Kidney (tissue), 22 donors: ENCODE measurements at places on chromosomes 3 and 15. TPM values are rescaled to one million over a fixed set of nuclear protein-coding genes. Genes with fewer than 3 reads are reported as not detected.

DNA sequence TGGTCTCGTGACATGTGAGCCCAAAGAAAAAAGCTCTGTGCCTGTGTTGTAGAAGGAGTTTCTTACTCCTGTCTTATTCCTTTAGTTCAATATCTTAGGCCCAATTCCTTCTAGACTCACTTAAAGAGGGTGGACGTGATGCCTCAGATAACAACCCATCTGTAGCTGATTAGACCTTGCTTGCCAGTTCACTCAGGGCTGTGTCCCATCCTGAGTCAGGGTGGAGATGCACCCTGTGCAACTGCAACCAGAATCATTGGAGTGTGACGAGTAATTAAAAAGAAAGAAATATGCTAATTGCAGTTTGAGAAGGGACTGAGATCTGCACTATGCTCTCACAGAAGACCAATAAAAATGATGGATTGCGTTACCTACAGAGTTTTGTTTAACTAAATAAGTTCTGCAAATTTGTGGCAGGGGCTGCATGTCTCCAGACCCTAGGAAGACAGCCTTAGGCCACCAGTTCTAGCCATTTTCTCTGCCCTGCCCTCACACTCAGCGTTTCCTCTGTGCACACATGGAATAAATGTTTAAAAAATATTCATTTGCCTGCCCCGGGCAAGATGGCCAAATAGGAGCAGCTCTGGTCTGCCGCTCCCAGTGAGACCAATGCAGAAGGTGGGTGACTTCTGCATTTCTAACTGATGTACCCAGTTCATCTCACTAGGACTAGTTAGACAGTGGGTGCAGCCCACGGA, 83.0 kb downstream of the MOBP start:
- no peaks in the 10 kb centered on the region for H3K27me3 ChIP-seq
- H3K27ac ChIP-seq: no peak overlapping the region
- no peak overlapping the region for H3K4me3 ChIP-seq

DNA sequence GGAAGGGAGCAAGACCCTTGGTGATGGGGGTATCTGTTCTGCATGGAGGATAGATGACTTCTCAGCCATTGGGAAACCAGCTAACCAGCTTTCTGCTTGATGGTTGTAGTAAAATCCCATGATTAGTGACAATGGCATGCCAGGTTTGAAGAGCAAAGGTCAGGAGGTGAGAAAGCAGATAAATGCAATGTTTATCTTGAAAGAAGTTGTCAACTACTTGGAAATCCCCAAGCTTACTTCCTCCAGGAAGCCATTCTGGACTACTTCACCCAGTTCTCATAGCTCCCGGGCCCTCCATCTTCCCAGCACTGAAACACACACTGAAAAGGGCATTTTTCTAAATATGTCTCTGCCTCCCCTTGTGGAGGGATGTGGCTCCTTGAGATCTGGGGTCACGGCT, 51.3 kb downstream of the SMAD3 start:
- no peak overlapping the region for H3K4me3 ChIP-seq
- no peaks in the 10 kb centered on the region for H3K36me3 ChIP-seq
- H3K27ac ChIP-seq: no peak overlapping the region
- H3K27me3 ChIP-seq: no peaks in the 10 kb centered on the region
- peaks cover 7% of the 10 kb centered on the region for H3K4me1 ChIP-seq
- no peak for DNase-seq

GRCh38 chr3:152328841-152329240, 60.1 kb downstream of the MBNL1 start:
- H3K4me1 ChIP-seq: no peaks in the 10 kb centered on the region
- H3K27ac ChIP-seq: no peak overlapping the region
- H3K36me3 ChIP-seq: no peaks in the 10 kb centered on the region
- no peaks in the 10 kb centered on the region for H3K27me3 ChIP-seq

The DNAH12 gene
- 0.38 TPM for total RNA-seq

GRCh38 chr15:92947071-92947730, 47.1 kb downstream of the CHD2 start:
- no peaks in the 10 kb centered on the region for H3K4me1 ChIP-seq
- H3K27ac ChIP-seq: no peak overlapping the region
- DNase-seq: no peak
- no peaks in the 10 kb centered on the region for H3K27me3 ChIP-seq
- no peak overlapping the region for H3K4me3 ChIP-seq

DNA sequence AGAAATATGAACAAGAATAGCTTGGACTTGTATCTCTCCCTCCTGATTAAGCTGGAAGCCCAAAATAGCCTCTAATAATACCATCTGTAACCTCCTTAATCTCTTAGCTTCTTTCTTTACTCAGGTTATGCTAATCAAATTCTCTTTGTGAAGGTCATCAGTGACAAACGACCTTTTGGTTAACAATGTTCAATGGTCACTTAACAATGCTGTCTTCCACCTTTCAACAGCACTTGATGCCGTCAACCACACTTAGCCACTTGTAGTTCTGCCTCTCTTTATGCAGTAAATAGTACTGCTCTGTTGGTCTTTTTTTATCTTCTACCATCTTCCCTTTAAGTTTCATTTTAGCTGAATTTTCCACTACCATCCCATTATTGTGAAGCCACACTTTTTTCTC, 476.6 kb upstream of the TGFBR2 start:
- H3K4me1 ChIP-seq: no peaks in the 10 kb centered on the region
- H3K27me3 ChIP-seq: no peaks in the 10 kb centered on the region
- no peak for DNase-seq
- no peak overlapping the region for H3K27ac ChIP-seq
- H3K36me3 ChIP-seq: no peaks in the 10 kb centered on the region

- DNase-seq: no peak
- H3K4me1 ChIP-seq: no peaks in the 10 kb centered on the region
- no peak overlapping the region for H3K27ac ChIP-seq
- H3K4me3 ChIP-seq: no peak overlapping the region
- no peaks in the 10 kb centered on the region for H3K36me3 ChIP-seq
- no peaks in the 10 kb centered on the region for H3K27me3 ChIP-seq
Measured at GRCh38 chr15:93195109-93195508, 106.1 kb upstream of the RGMA start.

GRCh38 chr15:34014556-34014955, 24.4 kb downstream of the AVEN start:
- H3K4me1 ChIP-seq: peaks cover 3% of the 10 kb centered on the region
- H3K27me3 ChIP-seq: no peaks in the 10 kb centered on the region
- H3K4me3 ChIP-seq: no peak overlapping the region

DNA sequence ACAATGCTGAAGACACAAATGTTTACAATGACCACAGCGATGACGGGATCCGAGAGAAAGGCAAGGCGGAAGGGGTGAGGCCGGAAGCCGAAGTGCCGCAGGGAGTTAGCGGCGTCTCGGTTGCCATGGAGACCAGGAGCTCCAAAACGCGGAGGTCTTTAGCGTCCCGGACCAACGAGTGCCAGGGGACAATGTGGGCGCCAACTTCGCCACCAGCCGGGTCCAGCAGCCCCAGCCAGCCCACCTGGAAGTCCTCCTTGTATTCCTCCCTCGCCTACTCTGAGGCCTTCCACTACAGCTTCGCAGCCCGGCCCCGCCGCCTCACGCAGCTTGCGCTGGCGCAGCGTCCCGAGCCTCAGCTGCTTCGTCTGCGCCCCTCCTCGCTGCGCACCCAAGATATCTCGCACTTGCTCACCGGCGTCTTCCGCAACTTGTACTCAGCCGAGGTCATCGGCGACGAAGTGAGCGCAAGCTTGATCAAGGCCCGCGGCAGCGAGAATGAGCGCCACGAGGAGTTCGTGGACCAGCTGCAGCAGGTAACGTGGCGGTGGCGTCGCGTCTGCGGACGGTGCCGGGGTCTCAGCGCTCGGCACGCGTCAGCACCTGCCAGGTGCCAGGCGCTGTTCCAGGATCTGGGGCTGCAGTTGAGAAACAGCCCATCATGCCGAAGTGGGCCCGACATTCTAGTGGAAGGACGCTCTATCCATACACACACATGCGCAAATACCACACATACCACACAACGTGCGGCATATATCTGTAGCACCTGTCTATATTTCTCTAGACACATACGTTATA, at the start of gene DLEC1:
Gene DLEC1 (plus strand): TSS at position 108 of the 798 bp plus-strand sequence. CDS start 18 bp downstream, at position 126.
- DNase-seq: peak; percentile 86
- H3K4me3 ChIP-seq: peak within 1 kb of the TSS; percentile 62
- H3K27ac ChIP-seq: no peak within 1 kb of the TSS
- H3K27me3 ChIP-seq: peaks cover 4% of the 10 kb centered on the region
- H3K36me3 ChIP-seq: no peaks in the 10 kb centered on the region
- H3K4me1 ChIP-seq: peaks cover 3% of the 10 kb centered on the region

- H3K4me3 ChIP-seq: no peak overlapping the region
- no peaks in the 10 kb centered on the region for H3K27me3 ChIP-seq
- no peak for DNase-seq
- H3K27ac ChIP-seq: no peak overlapping the region
- H3K4me1 ChIP-seq: peaks cover 2% of the 10 kb centered on the region
Measured at GRCh38 chr15:40163657-40164416, 3.0 kb downstream of the BUB1B start.

- H3K27me3 ChIP-seq: no peaks in the 10 kb centered on the region
- no peaks in the 10 kb centered on the region for H3K4me1 ChIP-seq
- no peak overlapping the region for H3K27ac ChIP-seq
- no peak for DNase-seq
- no peaks in the 10 kb centered on the region for H3K36me3 ChIP-seq
Measured at GRCh38 chr3:155753038-155753639, 8.3 kb upstream of the PLCH1 start.

The GABRG3 gene
- total RNA-seq: not detected

DNA sequence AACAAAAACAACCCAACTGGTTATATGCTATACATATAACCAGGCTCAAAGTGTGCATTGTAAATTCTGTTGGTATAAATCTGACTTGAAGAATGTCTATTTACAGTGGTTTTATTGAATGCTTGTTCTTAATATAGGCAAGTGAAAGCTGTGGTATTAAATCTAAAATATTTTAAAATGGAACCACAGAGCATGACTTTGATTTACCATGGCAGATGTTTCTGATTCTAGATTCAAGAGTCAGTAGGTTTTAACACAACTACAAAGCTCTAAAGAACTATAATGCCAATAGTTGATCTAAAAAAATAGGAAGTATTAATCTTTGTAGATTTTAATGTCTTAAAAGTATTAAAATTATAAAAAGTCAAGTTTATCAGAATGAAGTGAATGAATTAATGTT, 141.9 kb upstream of the PLSCR5 start:
- no peak overlapping the region for H3K4me3 ChIP-seq
- no peaks in the 10 kb centered on the region for H3K4me1 ChIP-seq
- H3K27me3 ChIP-seq: no peaks in the 10 kb centered on the region

The CNTN3 gene
- total RNA-seq: 3.8 TPM

The MELTF gene
- 8.7 TPM for total RNA-seq

The SCAANT1 gene
- total RNA-seq: not detected

GRCh38 chr3:5275529-5275928, 88.0 kb downstream of the EDEM1 start:
- H3K4me3 ChIP-seq: no peak overlapping the region
- no peaks in the 10 kb centered on the region for H3K36me3 ChIP-seq
- no peak overlapping the region for H3K27ac ChIP-seq
- DNase-seq: no peak

The COL7A1 gene
- 13.1 TPM for total RNA-seq

The CKMT1A gene
- 15.1 TPM for total RNA-seq

The WWTR1 gene
- total RNA-seq: 117 TPM

DNA sequence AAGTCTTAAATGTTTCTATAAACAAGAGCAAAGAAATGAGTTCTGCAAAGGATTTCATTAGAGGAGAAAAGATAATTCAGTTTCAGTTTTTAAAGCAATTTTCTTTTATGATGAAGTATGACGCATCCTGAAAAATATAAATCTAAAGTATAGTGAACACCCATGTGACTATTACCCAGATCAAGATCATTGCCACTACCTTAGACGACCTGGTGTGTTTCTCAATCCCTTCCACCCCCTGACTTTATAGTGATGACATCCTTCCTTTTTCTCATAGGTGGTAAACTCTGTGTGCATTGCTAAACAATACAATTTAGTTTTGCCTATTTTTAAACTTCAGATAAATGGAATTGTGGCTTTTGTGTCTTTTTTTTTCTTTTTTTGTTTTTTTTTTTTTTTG, 8.4 kb downstream of the STT3B start:
- H3K27me3 ChIP-seq: no peaks in the 10 kb centered on the region
- H3K27ac ChIP-seq: no peak overlapping the region

The CCDC54 gene
- not detected for total RNA-seq
